KG1 (cell line): ENCODE measurements at places on chromosomes 12 and 14.

DNA sequence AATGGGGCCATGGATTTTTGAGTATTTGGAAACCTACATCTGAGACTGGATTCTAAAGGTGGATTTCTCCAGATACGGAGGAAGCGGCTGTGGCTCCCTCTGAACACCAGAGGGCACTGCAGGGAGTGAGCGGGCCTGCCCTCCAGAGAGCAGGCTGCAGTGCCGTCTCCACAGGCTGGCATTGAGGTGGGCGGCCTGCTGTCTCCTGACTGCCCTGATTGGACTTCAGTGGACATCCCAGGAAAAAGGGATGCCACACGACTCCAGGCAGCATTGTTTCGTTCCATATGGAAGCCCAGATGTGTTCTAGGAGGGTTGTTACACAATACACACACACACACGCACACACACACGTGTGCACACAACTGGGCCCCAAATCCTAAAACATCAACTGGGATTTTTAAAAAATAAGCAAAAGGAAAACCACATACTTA lies 20.9 kb upstream of the ANO2 start:
- DNase-seq, result peak; percentile 16

GRCh38 chr12:83960767-83961166 lies 951.8 kb downstream of the SLC6A15 start:
- no peak for DNase-seq

- no peak for DNase-seq
Observed at GRCh38 chr14:105282098-105282725, 18.6 kb downstream of the BRF1 start.

- DNase-seq, result no peak
Observed at GRCh38 chr12:25819691-25820090, 138.8 kb upstream of the RASSF8 start.

GRCh38 chr14:54772451-54772881 lies 130.2 kb downstream of the GCH1 start:
- DNase-seq, result no peak

- DNase-seq, result peak; percentile 17
Observed at GRCh38 chr12:107131832-107132616, 38.7 kb upstream of the CRY1 start.
